ENCODE measurements at places on chromosomes 7 and 10.

DNA sequence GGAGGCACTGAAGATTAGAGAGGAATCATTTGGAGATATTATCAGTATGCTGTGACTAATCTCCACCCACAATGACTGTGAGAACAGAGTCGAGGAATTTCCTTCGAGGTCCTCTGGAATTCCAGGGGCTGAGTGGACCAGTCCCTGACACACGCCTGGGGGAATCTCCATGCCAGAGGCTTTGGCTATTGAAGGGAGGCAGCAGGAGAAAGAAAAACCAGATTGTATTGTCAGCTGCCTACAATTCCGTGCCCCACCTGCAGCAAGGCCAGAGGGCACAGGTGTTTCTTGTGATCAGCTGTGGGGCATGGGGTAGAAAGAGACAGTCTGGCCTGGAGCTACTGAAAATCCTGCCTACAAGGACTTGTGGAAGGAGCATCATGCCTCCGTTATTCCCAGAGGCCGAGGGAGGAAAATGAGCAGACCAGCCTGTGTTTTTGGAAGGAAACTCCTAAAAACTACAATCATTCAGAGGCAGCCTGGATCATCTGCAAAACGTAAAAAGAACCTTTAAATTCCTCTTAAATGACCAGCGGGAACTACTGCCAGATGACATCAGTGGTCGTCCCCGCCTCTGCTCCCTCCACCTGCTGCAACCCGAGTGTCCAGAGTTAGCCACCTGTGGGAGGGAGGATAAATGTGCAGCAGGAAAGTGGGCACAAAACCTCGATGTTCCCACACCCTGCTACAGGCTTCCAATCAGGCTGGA lies 25.4 kb upstream of the ANK3 start:
- DNase-seq = no peak

- DNase-seq = no peak
These were observed 13.1 kb downstream of the NPTX2 start for GRCh38 chr7:98630149-98630548.

GRCh38 chr10:788796-789748 lies 99.6 kb upstream of the DIP2C start:
- DNase-seq = no peak

- no peak for DNase-seq
These were observed 77.5 kb downstream of the NOC3L start for GRCh38 chr10:94285271-94285670.

DNA sequence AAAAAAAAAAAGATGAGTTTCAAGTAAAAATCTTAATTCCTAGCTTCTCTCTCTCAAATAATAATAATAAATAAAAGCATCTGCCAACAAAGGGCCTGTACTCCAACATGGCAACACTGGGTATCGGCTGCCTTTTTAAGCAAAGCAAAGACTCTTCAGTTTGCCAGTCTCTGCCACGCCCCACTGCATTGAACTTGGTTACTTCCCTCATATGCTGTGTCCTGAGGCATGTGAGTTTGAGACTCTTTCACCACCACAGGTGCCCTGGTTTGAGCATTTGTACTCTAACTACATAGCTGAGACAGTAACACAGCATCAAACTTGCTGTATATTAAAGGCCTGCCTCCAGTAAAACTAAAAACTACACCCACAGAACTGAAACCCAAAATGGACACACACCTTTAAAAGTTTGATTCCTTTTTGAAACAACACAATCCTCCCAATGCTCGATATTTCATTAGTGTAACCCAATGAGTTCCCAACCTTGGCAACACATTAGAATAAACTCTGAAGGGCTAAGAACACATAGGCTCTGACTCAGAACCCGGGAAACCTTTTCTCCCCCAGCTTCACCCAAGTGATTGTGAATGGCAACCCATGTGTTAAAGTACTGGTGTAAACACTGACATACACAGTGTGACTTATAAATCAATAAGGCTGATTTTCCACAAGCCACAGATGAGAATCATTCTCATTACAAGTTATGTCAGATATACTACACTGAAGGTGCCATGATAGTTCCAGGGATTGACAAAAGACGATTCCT lies 12.0 kb downstream of the JAZF1 start:
- DNase-seq = no peak

Data from stimulated activated CD8-positive, alpha-beta memory T cell treated with anti-CD3 and anti-CD28 coated beads, Interleukin-2, amount 100 ng/mL, for 1 hour (primary cell).